ENCODE measurements at places on chromosomes 5 and 9.
A peak's percentile ranks its signal among the peaks of the same experiment; 100 is the strongest.

DNA sequence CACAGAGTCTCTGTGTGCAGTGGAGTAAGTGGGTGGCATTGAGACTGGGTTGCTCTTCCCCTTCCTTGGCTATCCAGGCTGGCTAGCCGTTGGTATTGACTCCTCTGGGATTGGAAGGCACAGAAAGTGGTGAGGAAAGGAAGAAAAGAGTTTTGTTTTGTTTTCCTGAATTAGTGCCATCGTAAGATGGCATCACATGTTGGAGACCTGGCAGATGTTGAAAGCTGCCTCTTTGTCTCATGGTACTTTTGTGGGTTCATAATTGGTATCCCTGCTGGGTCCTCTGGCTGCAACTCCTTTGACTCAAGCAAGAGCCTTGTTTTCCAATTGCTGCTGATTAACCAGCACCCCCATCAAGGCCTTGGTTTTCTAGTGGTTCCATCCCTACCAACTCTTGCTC is 293.8 kb downstream of the PDE4D start:
- no peak for DNase-seq

DNA sequence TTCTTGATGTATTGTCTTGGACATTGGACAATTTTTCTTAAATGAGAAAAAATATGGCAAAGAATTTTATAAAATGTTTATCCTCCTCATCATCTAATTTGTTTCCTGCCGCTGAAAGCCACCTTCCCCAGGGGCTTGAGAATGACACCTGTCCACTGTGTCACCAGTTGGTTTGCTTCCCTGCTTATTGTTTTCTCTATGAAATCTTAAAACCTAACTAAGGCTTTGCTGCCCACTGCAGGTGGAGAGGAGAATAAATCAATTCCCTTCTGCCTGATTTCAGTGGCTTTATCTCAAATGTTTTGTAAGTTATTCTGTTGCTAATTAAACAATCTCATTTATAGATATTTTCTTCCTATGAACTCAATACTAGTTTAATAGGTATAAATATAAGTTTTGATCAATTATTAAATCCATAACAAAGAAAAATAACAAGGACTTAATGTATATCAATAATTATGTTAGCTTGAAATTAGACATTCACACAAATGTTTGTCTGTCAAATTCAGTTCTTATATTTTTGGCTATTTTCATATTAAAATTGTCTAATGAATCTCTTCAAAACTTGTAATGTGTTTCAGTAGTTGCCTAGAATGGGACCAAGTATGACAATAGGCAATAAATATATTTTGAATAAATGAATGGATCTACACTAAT is 822.5 kb downstream of the PTPRD start:
- peak; percentile 80 for DNase-seq

DNA sequence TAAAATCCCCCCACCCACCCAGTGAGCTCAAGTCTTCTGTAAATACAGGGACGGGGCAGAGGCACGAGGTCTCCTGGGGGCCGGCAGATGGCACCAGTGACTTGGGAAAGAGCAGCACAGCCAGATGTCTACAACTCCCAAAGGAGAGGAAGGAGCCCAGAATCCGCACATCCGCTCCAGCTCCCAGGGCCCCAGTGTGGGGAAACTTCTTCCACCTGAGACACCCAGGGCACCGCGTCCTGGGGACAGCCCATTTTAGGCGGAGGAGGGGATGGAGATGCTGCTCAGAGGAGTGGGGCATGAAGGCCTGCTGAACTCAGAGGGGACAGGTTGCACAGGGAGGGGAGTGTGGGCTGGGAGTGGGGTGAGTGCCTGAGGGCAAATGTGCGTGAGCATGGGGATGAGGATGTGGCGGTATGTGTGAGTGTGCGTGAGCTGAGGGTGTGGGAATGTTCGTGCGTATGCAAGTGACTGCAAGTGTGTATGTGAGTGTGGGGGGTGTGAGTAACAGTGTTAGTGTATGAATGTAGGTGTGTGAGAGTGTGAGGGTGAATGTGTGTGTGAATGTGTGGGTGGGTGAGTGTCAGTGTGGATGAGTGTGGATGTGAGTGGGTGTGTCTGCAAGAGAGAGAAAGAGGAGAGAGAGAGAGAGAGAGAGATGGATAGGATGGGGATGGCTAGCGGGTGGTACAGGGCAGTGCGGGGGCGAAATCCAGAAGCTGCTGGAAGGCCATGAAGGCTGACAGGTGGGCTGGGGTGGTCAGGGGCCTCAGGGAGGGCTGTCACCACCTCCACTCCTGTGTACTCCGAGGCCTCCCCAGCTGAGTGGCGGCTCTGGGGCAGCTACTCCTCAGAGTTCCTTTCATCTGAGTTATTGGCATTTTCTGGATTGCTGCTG is 63.5 kb downstream of the DUSP1 start:
- DNase-seq, result peak; percentile 49

DNA sequence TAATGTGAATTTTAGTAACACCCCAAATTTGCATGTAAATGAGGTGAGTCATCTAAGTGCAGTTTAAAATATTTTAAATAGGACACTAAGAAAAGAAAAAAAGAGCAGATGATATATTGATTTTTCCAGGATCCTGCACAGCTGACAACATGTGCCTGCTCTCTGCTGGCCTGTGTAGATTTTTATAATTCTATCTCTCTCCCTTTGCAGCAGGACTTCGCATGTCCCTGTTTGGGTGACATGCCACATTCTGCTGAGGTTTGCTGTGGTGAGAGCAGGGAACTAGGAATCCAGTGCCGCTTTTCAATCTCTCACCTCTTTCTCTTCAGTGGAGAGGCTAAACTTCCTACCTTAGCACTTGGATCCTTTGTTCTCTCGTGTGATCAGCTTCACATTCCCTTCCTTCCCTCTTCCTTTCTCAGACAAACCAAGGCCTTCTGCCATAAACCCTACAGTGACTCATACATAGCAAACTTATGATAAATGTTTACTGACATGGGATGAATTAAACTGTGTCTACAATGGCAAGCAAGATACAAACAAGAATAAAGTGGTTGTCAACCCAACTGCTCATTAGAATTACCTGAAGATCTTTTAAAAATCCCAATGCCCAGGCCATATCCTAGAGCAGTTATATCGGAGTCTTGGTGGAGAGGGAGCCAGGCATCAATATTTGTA is 198.8 kb upstream of the EFNA5 start:
- no peak for DNase-seq

DNA sequence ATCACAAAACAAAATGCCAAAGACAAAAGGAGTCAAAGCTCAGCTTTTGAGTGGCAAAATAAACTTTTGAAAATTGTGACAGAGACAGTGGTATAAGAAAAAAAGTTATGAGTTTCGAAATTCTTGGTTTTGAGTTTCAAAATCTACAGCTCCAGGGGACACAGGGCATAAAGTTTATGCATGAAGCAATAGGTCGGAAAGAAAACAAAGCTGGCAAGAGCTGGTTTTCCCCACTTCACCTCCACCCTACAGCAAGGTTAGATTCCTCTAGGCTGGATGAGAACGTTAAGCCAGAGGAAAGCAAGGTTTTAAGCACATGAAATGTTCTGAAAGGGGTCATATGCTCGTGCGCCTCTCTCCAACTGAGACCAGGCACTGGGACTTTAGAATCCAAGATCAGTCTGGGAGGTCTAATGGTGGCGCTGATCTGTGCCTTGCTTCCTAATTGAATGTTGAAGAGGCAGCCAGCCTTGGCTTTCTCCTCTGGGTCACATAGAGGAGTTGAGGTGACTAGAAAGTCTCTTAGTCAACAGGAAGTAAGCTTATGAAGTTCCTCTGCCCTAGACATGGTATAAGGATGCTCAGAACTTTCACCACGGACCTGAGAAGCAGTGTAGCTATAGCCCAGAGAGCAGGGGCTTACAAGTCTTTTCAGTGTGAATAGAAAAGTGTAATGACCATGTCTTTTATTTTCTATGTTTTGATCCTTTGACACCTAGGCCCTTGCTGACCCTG is 167.7 kb upstream of the DMAC1 start:
- no peak for DNase-seq

- DNase-seq, result peak; percentile 88
Observed at GRCh38 chr5:172640822-172641358, at the start of gene NEURL1B. NEURL1B (plus strand) TSS chr5:172641263; CDS start chr5:172641407, 144 bp downstream.

- no peak for DNase-seq
Observed at GRCh38 chr9:135146766-135147473, 59.5 kb downstream of the OLFM1 start.

DNA sequence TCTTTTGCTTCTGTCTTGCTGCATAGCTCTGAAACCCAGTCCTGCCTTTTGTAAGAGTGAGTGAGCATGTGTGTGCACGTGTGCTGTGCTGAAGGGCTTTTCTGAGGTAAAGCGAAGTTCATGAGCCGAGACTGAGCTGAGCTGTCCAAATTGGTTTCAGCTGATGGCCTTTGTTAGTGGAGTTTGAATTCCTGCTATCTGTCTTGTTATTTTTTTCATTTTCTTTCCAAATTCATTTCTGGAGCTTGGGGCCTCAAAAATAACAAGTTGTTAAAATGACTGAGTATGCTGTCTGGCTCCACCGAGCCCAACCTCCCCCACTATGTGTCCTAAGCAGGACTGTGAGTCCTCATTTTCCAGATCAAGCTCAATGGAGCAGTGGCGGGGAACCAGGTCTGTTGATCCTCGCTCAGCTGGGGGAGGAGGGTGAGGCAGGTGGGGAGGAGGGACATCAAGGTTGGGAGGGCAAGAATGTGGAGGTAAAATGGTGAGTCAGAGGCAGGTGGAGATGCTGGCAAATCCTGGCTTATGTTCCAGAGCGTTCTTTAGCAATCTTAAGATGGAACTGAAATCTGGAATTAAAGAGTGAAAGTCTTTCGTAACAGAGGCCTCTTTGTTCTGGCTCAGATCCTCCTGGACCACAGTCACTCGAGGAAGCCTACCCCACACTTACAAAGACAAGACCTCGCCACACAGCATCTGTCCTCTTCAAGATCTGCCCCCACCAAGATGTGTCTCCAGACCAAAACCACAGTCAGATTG is 63.9 kb downstream of the SREK1 start:
- no peak for DNase-seq

DNA sequence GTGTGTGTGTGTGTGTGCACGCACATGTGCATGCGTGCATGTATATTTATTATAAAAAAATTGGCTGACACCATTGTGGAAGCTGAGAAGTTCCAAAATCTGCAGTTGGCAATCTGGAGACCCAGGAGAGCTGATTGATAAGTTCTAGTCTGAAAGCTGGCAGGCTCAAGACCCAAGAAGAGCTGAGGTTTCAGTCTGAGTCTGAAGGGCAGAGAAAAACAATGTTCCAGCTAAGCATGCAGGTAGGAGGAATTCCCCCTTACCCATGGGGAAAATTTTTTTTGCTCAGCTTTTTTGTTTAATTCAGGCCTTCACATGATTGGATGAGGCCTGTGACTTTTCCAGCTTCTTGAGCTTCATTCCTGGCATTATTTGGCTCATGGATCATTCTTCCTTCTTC is 31.2 kb upstream of the ACTBL2 start:
- DNase-seq, result no peak

DNA sequence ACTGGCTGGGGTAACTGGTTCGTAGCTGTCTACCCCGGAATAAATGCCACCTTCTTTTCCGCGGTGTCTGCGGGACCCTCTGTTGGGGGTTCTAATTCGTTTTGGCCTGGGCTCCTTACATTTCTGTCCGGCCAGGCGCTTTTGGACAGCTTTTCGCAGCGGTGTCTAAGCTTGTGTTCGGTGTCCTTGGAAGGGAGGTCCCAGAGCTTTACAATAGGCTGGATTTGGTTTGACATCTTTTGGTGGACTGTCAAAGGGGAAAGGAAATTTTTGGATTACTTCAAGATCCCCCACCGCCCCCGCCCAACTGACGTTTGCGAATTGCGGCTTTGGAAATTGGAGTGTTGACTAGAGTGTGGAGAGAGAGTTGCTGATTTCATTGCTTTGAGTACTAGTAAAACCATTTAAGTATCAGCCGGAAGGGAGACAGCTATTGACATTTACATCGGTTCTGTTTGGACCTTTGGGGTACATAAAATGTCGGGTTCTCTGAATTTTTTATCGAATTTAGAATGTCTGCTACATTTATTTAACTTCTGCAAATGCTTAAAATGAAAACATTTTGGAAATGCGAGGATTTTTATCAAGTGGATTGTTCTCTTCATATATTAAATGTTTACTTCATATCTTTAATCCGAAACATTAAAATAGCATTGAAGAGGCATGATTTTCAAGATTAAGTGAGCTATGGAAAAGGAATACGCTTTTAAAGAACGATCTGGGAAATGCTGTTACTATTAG is 4.7 kb upstream of the PURA start:
- DNase-seq, result peak; percentile 27

- DNase-seq, result no peak
Observed at GRCh38 chr9:135641745-135642144, 2.4 kb upstream of the GLT6D1 start.

GRCh38 chr5:31769530-31769929 is 130.6 kb downstream of the PDZD2 start:
- DNase-seq, result no peak

- peak; percentile 95 for DNase-seq
Observed at GRCh38 chr9:108844856-108845255, 10.9 kb downstream of the ACTL7B start.

DNA sequence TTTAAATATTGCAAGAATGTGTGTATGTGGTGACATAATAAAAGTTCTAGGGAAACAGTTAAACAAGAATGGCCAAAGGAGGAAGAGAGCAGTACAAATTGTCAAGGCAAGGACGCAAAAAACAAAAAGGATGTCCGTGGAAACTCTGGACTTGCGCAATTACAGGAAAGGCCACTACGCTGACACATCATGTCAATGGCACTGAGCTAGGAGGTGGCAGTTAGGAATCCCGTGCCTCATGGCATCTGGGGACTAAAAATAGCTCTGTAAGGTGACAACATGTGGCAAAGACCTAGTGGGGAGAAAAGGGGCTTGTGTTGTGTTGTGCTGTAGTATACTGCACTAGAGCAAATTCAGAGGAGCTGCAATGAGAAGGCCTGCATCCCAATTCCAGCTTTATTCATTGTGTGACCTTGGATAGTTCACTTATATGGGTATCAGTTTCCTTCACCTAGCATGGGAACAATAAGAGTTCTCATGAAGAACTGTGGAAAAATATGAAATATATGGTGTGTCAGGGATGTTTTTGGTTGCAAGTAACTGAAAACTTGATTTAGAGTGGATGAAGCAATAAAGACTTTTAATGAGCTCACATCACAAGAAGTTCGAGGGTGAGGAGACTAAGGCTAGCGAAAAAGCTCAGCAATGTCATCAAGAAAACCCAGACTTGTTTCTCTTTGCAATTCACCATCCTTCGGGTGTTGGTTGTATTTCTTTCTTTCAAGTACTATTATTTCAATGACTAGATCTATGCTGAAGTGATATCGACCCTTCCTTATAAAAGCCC is 124.1 kb upstream of the STC2 start:
- no peak for DNase-seq

DNA sequence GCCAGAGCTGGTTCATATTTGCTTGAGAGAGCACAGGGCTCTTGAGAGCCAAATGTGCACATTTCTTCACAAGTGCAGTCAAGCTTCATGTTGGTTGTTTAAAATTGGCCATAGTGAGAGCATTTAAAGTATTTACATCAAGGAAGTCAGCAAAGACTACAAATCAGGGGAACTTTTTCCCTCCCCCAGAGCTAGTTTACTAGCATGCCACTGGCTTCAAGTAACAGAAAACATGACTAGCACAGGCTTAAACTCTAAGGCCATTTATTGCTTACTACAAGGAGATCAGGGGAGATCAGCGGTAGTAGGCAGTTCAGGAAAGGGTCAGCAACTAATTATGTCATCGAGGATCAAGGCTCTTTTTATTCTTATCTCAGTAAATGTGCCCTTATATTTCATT is 11.0 kb upstream of the CCDC171 start:
- DNase-seq, result no peak

Data from NCI-H1417 (cell line).